Mesenchymal stem cell (in vitro differentiated cells and primary cell): ENCODE measurements at places on chromosomes 11 and 22.

- no peak for DNase-seq
- H3K4me1 ChIP-seq, result peaks cover 42% of the 10 kb centered on the region
- H3K4me3 ChIP-seq, result no peak overlapping the region
- H3K36me3 ChIP-seq, result no peaks in the 10 kb centered on the region
- H3K27me3 ChIP-seq, result peaks cover 16% of the 10 kb centered on the region
Measured at GRCh38 chr22:44739024-44739423, 13.4 kb upstream of the ARHGAP8 start.

GRCh38 chr22:26663374-26663923 lies 6.1 kb downstream of the MIAT start:
- H3K4me3 ChIP-seq, result no peak overlapping the region
- no peak for DNase-seq
- H3K36me3 ChIP-seq, result no peaks in the 10 kb centered on the region

DNA sequence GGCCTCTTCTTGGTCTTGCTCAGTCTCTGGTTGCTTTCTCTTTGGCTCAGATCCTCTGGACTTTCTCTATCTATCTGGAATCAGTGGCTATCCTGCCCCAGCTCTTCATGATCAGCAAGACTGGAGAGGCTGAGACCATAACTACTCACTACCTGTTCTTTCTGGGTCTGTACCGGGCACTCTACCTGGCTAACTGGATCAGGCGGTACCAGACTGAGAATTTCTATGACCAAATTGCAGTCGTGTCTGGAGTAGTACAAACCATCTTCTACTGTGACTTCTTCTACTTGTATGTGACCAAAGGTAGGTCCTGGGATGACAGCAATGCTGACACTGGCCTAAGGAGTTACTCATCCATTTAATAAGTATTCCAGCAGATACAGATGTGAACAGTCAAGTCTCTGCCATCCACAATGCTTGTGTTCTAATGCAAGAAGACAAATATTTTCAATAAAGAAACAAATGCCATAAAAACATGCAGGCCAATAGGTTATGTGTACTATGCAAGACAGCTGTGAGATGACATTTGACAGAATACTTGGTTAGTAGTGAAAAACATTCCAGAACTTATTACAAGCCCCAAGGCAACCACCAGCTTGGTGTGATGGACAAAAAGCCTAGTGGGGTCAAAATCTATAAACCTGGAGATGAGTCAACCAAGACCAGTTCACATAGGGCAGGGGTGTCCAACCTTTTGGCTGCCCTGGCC lies 13.4 kb downstream of the KDELR3 start:
- H3K4me3 ChIP-seq, result no peak overlapping the region
- peak overlapping the region; percentile 35 for H3K27ac ChIP-seq
- no peak for DNase-seq
- H3K4me1 ChIP-seq, result peaks cover 7% of the 10 kb centered on the region
- peaks cover 81% of the 10 kb centered on the region for H3K36me3 ChIP-seq
- H3K27me3 ChIP-seq, result no peaks in the 10 kb centered on the region

- DNase-seq, result no peak
- no peak overlapping the region for H3K4me3 ChIP-seq
- no peaks in the 10 kb centered on the region for H3K4me1 ChIP-seq
- H3K27ac ChIP-seq, result no peak overlapping the region
- H3K36me3 ChIP-seq, result no peaks in the 10 kb centered on the region
Measured at GRCh38 chr11:39910087-39910486, 1549.4 kb downstream of the LRRC4C start.

DNA sequence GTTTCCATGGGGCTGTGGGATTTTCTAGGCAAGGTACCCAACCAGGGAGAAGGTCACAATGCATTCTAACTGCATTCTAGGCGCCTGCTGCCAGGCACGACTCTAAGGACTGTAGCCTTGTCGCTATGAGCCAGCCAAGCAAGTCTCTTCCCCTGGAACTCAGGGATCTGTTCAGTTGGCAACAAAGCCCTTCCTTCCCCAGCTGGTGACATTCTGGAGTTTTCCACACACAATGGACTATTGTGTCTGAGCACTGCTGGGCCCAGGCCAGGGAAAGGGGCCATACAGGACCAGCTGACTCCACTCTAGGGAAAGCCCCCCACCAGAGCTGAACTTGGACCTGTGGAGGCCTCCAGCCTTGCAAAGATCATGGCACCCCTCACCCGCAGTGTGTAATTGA lies 116.8 kb downstream of the RRAS2 start:
- no peak overlapping the region for H3K4me3 ChIP-seq
- no peaks in the 10 kb centered on the region for H3K4me1 ChIP-seq
- H3K27ac ChIP-seq, result no peak overlapping the region
- H3K36me3 ChIP-seq, result no peaks in the 10 kb centered on the region

DNA sequence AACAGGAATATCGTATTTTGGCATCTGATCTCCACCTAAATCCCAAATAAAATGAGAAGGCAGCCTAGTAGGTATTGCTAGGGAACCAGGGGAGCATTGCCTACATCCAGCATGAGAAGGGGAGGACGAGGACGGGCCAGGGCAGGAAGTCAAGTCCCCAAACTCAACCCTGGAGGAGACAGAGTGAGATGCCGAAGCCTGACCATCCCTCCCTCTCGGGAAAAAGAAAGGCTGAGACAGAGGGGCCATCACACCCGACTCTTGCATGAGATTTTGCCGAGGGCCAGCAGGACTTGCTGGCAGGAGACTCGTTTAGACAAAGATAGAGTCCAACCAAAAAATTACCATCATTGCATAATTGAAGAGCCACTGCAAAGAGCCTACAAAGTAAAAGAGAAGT lies 50.2 kb upstream of the SPATA19 start:
- peaks cover 17% of the 10 kb centered on the region for H3K27me3 ChIP-seq
- no peak for DNase-seq
- H3K36me3 ChIP-seq, result no peaks in the 10 kb centered on the region
- H3K27ac ChIP-seq, result no peak overlapping the region
- H3K4me1 ChIP-seq, result no peaks in the 10 kb centered on the region

GRCh38 chr11:17528181-17528691 lies 16.0 kb downstream of the USH1C start:
- H3K36me3 ChIP-seq, result no peaks in the 10 kb centered on the region
- peak; percentile 38 for DNase-seq
- peaks cover 71% of the 10 kb centered on the region for H3K27me3 ChIP-seq
- H3K4me1 ChIP-seq, result no peaks in the 10 kb centered on the region
- H3K4me3 ChIP-seq, result no peak overlapping the region

DNA sequence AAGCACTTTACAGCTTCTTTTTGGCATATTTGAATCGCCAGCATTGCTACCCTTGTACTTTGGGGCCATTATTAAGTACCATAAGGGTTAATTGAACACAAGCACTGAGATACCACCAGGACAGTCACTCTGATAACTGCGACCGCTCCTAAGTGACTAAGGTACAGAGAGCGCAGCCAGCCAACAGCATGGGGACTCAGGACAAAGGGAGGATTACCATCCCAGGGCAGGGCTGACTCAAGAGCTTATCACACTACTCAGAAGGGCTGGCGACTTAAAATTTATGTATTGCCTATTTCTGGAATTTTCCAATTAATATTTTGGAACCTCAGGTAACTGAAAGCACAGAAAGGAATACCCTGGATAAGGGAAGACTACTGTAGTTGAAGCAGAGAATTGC lies 479 bp downstream of the ZNF280A start:
- H3K4me1 ChIP-seq, result no peaks in the 10 kb centered on the region
- peak overlapping the region; percentile 66 for H3K4me3 ChIP-seq
- peaks cover 8% of the 10 kb centered on the region for H3K27me3 ChIP-seq
- no peaks in the 10 kb centered on the region for H3K36me3 ChIP-seq
- no peak for DNase-seq

DNA sequence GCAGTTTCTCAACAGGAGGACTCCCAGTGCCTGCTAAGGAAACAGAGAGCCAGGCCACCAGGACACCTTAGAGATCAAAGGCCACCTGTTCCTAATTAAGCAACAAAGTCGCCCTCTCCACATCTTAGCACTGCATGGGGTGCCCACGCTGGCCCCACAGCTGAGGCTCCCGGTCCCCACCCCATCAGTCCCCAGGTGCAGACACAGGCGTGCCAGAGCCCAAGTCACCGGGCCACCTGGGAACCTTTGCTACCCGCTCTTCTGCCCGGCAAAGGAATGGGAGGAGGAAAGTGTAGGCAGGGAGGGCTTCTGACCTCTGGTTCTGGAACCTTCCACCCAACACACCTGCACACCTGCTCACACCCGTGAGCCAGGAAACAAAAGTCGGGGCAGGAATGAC lies 85.5 kb upstream of the PRR5 start:
- no peak overlapping the region for H3K27ac ChIP-seq
- H3K27me3 ChIP-seq, result peaks cover 12% of the 10 kb centered on the region
- H3K36me3 ChIP-seq, result no peaks in the 10 kb centered on the region
- DNase-seq, result no peak

DNA sequence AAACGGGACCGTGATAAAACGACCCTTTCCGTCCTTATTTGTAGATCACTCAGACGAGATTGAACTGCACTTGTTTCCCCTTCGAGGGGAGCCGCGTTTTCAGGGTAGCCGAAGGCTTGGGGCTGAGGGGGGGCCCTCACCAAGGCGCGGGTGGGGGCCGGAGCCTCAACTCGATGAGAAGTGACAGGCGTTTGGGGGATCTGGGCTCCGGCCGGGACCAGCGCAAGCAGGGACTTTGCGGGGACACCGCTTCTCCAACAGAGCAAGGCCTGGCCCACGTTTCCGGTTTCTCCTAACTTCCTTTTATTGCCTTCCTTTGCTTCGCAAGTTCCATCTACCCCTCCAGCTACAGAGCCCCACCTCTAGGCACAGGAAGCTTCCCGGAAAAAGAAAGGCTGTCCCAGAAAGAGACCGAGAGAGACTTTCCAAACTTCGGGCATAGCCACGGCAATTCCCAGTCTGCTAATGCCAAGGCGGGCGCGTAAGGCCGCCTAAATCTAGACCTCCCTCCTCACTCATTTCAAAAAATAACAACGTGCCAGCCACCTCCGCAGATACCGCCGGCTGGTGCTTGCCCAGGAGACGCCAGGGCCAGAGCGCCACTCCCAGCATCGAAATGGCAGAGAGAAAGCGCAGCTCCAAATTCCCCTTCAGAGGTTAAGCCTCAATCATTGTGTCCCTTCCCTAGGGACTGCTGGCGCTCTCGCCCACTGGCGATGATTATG lies 6.6 kb downstream of the PAX6 start:
- H3K4me3 ChIP-seq, result peak overlapping the region; percentile 28

GRCh38 chr22:28639321-28639720 lies 40.3 kb downstream of the TTC28 start:
- no peak overlapping the region for H3K27ac ChIP-seq
- no peak overlapping the region for H3K4me3 ChIP-seq

DNA sequence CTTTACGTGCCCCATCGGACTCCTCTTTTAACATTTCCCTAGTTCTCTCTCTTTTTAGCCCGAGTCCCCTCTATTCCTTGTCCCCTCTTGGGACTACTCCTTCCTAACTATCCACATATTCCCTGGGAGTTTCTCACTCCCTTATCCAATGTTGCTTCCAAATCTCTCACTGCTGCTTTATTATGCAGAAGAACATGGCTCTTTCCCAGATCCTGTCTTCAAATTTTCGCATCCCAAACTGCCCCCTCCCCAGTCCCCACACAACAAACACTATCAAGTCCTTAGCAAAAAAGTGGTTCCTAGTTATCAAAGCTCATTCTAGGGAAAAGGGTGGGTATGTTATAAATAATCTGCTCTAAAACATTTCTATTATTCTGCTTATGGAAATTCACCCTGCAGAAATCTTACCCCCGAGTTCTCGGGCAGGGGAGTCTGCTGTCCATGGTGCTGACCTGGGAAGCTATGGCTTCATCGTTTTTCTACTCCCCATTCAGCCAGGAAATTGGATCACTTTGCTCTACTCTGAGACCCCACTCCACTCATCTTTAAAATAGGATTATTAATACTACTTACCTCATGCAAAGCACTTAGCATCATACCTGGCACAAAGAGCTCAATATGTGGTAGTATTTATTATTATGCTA lies 393.5 kb downstream of the BUD13 start:
- peak; percentile 1 for DNase-seq
- no peaks in the 10 kb centered on the region for H3K4me1 ChIP-seq
- H3K4me3 ChIP-seq, result no peak overlapping the region
- H3K27me3 ChIP-seq, result peaks cover 2% of the 10 kb centered on the region
- H3K27ac ChIP-seq, result no peak overlapping the region

DNA sequence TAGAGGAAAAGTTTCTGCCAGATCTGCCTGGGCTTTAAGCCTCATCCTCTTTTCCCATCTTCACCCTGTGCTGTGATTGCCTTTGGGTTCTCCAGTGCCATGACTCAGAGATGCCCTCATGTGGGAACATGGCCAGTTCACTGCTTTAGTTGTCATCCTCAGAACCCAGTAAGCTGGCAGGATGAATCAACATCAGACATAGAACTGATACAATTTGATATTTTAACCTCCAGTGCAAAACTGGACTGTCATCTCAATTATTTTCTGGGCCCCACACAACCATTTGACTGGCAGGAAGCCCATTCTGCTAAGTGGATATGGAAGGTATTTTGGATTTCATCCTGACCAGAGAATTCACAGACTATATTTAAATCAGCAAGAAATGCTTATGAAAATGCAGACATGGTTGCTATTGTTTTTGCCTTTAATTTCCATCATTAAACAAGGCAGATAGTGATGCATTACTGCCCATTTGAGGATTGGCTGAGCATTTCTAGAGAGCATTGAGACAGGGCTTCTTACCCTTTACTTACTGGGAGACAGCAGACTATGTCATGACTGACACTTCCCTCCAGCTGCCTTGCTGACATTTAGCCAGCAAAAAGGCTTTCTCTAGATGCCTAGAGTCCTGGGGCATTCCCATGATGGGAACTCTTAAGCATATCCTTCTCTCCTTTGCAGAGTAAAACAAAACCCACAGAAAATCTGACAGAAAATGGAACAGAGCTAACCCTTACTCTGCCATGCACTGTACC lies 327.1 kb upstream of the MTNR1B start:
- no peak for DNase-seq
- H3K27me3 ChIP-seq, result no peaks in the 10 kb centered on the region
- H3K4me3 ChIP-seq, result no peak overlapping the region
- H3K27ac ChIP-seq, result no peak overlapping the region

- H3K27me3 ChIP-seq, result no peaks in the 10 kb centered on the region
- H3K4me1 ChIP-seq, result no peaks in the 10 kb centered on the region
- H3K36me3 ChIP-seq, result no peaks in the 10 kb centered on the region
- peak overlapping the region; percentile 20 for H3K27ac ChIP-seq
- DNase-seq, result no peak
- no peak overlapping the region for H3K4me3 ChIP-seq
Measured at GRCh38 chr11:29281271-29281777, 735.5 kb downstream of the KCNA4 start.

DNA sequence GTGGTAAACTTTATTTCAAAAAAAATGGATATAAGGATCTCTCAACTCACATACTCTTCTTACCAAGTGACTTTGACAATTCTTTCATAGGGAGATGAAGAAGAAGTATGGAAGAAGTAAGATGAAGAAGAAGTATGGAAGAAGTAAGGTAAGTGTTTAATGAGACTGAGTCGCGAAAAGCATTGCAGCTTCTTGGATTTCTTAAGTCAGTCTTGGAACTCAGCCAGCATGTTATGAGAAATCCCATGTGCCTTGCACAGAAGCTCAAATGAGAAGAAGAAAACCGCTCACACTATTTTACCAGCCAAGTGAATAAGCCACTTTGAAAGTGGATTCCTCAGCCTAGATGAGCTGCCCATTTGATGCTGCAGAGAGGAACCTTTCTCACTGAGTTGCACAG lies 332.0 kb upstream of the CCDC179 start:
- H3K36me3 ChIP-seq, result no peaks in the 10 kb centered on the region
- no peak for DNase-seq
- H3K27me3 ChIP-seq, result no peaks in the 10 kb centered on the region
- H3K27ac ChIP-seq, result no peak overlapping the region
- H3K4me3 ChIP-seq, result no peak overlapping the region
